ENCODE measurements at places on chromosomes 4 and X.

GRCh38 chrX:11215191-11215921, 77.9 kb upstream of the AMELX start:
- DNase-seq, result no peak

GRCh38 chr4:81197864-81198524, 17.0 kb downstream of the PRKG2 start:
- no peak for DNase-seq

GRCh38 chrX:146863566-146863965, 49.0 kb upstream of the CXorf51A start:
- DNase-seq, result no peak

- no peak for DNase-seq
These were observed 111.6 kb upstream of the WDR17 start for GRCh38 chr4:175953960-175954521.

DNA sequence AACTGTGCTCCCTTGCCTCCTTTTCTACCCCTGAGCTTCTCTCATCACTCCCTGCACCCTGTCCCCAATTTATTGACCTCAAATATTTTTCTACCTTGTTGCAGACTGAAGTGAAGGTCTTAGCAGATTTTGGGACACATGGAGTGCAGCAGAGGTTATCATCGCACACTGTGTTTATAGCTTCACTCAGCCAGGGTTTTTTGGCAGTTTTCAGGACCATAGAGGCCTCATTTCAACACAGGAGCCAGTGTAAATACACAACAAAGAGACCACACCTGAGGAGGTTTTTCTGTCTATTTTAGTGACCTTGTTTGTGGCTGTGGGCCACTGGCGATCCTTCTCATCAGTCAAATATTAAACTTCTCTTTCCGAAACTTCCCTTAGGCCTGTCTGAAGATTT, 457.1 kb downstream of the SPRY1 start:
- no peak for DNase-seq

DNA sequence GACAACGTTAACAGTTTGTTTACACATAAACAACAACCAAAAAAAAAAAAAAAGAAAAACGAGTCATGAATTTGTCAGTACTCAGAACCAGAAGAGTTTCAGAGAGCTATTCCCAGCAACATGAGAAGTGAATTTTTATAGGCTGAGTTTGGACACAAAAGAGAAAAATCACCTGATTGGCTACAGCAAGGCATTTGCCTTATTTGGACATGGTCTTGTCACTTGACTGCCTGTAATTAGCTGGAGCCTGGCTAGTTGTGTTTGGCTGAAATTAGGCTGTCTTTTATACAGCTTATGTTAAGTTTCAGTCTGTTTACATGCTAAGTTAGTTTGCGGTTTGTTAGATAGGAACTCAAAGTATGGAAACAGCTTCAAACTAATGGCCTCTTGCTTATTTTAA, 880 bp upstream of the TEX13A start:
- no peak for DNase-seq
